ENCODE measurements at places on chromosomes 1 and 21.
A peak's percentile ranks its signal among the peaks of the same experiment; 100 is the strongest.

DNA sequence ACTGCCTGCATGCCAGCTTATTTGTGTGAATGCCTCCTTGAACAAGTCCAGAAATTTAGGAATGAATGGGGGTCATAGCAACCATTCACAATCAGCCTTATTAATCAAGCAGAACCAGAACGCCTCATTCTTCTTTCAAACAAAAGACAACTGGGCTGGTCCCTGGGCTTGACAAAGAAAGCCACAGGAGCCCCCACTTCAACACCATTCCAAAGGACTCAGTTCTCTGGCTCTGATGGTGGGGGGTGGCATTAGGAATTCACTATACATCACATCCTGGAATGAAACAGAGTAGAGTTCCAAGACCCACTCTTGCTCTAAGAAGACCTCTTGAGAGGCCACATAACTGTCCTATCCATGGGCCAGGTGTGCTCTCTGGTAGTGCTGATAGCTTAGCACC, 186.6 kb upstream of the ST6GALNAC5 start:
- no peak for DNase-seq

- peak; percentile 64 for DNase-seq
Measured at GRCh38 chr21:38487901-38488639, 10.2 kb downstream of the ERG start.

- no peak for DNase-seq
Measured at GRCh38 chr1:183609759-183610452, 19.6 kb upstream of the NCF2 start.

DNA sequence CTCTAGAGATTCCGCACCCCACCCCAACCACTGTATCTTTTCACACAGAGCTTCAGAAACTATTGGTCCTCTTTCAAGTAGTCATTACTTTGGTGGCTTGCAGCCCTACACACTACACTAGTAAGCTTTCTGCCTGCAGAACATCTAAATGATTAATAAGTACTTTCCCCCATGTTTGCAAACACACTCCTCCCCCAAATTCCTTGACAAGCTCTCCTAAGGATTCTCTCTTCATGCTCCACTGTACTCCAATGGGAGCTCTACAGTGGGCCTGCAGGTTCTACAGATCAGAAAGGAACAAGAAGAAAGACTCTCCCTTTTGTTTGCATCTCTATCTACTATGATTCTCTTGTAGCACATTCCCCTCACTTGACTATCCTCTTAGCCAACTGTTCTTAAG, 16.3 kb upstream of the NUF2 start:
- DNase-seq = no peak
